ENCODE measurements at places on chromosomes 2 and 18.
A peak's percentile ranks its signal among the peaks of the same experiment; 100 is the strongest.

DNA sequence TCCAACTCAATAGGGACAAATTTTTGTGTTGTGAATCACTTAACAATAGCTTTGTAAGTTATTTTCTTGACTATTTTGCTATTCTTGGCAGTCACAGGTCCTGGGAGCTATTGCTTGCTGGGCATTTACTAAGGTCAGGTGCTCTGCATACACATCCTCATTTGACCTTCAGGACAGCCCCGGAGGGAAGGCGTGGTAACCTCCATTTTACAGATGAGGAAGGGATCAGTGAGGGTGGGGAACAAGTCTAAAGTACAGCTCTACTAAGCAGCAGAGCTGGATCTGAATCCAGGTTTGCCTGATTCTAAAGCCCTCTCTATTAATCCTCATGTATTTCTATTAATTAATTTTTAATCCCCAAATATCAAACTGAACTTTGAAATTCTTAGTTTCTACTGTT, 58.8 kb downstream of the PTPN2 start:
- DNase-seq, result no peak

- peak; percentile 55 for DNase-seq
These were observed 102.0 kb downstream of the DCDC2C start for GRCh38 chr2:3805201-3805939.

- DNase-seq, result no peak
These were observed 22.1 kb upstream of the EVA1A start for GRCh38 chr2:75582840-75583239.

- DNase-seq, result no peak
These were observed 36.1 kb downstream of the TRPM8 start for GRCh38 chr2:233953087-233953801.

- DNase-seq, result no peak
These were observed 14.8 kb downstream of the AFTPH start for GRCh38 chr2:64538764-64539433.

DNA sequence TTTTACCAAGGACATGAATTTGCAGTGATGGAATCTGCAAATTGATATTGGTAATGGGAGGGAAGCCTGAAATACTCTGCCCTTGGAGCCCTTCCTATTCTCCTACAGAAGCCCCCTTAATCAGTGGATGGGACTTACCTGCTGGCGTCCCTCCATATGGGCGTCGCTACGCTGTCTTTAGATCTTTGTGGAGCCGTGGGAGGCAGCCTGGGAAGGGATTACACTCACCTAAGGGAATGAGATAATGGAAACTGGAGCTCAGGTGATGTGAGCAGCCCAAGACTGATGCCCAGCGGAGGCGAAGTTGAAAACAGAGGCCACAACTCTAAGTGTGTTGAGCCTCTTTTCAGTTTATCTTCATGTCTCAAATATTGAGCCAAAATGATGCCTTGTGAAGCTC, 306.6 kb downstream of the MYCN start:
- no peak for DNase-seq

DNA sequence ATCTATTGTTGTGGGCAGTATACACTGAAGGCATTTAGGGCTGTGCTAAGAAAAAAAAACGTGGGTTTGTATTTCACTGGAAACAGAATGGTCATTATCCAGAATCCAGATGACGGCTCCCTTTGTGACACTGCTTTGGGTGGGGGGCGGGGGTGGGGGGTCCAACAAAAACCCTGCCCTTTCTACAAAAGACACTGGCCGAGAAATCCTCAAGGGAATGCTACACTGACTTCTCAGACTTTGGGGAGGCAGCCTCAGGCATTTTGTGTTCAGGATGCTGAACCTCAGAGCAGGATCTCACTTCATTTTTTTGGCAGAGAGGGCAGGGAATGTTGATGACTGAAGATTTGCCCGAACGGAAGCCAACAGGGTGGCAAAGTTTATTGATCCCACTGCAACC, 417.1 kb downstream of the HRH4 start:
- DNase-seq, result no peak

DNA sequence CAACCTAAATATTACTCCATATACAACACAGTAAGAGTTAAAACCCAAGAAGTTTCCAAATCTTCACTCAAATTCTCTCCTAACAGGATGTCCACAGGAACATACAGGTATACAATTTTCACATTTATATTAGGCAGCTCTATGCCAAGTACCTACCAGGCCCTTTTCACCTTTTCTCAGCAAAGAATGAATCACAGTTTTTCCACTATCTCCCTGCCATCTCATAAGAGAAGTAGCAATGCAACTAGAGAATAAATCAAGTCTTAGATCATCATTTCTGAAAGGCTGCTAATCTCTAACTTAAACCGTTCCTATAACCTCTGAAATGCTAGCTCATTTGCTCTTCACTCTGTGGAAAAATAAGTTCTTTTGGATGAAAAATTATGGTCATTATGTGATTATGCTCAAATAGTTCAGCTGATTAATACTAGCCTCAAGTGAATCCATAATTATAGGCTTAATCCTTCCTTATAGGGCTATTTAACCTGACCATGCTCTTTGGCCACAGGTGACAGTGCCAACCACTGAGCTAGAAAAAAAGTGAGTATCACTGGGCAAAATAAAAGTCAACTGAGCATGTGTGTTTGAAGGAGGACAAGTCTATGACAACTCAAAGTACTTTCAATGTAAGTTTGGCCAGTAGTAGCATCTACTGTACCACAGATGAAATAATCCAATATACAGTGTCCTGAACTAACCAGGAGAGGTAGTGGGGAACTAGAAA, 79.7 kb downstream of the COBLL1 start:
- DNase-seq, result no peak

- DNase-seq, result no peak
These were observed 1068.5 kb upstream of the CELF4 start for GRCh38 chr18:38634117-38634516.

GRCh38 chr2:39920307-39920801, 141.3 kb upstream of the THUMPD2 start:
- no peak for DNase-seq

DNA sequence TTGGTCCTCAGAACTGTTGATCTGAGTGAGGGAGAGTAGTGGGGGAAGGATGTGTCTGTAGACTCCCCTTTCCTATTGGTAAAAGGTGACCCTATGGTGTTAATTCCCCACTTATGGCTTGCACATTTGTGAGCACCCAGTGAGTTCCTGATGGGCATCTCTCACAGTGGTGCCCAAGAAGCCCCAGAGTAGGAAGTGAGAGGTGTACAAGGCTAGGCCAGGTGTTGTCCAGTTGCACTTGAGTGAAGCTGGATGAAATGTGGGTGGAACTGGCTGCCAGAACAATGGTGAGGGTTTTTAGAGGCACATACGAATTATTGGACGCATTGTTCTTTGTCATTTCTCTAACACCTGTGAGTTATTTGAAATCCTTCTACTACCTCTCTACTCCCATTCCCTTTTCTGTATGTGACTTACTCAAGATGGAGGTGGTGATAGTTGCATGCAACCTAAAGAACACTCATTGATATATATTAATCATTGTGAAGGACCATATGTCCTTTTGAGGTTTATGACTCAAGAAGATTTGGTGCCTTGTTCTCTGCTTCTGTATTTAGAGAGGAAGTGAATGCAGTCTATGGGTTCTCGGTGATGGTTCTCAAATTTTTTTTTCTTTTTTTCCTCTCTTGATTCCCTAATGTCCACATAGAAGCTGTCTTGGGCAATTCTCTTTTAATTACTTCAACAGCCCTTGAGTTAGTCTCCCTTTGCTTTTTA, 162.7 kb downstream of the FSHR start:
- no peak for DNase-seq

DNA sequence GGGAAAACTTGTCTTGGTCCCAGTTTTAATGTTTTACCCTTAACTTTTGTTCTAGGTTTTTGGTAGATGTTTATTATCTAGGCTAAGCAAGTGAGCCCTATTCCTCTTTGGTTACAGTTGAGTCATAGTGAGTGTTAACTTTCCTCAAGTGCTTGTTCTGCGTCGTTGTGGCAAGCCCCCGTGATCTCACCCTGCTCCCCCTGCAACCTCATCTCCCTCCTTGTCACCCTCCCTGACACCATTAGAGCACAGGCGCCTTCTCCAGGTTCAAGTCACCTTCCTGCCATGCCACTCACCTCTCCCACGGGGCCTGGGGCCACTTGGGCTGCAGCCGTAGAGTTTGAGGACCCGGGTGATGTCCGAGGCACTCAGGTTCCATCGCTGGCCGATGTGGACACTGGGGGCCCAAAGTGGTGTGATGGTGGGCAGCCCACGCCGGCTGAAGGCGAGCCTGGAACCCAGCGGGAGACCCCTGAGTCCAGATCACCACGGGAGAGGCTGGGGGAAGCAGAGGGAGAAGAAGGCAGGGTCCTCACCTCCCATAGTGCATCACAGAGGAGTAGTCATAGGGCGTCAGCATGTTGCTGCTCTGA, 8.7 kb downstream of the ASTL start:
- no peak for DNase-seq

GRCh38 chr18:32907311-32907585, 134.4 kb upstream of the KLHL14 start:
- no peak for DNase-seq

DNA sequence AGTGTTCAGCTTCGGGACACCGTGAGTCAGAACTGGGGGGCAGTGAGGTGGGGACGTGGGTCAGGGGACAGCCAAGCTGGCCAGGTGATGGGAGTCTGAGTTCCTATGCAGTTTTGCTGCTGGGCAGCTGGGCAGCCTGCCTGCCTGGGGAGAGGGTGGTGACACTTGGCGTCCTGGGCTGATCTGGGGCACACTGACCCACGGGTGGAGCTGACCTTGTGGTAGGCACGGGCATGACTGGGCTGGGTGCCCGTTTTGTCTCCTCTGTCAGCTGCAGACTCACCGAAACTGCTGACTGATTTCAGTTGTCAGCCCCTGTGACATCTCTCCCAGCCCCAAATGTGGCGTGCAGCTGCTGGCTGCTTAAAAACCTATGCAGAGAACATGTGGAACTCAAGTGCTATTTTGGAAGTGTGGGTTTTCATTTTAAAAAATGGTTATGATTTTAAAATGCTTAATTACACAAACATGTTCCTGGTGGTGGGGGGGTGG, 32.6 kb upstream of the E2F6 start:
- DNase-seq, result no peak

- DNase-seq, result no peak
These were observed 12.4 kb downstream of the SH2D6 start for GRCh38 chr2:85430752-85431569.

DNA sequence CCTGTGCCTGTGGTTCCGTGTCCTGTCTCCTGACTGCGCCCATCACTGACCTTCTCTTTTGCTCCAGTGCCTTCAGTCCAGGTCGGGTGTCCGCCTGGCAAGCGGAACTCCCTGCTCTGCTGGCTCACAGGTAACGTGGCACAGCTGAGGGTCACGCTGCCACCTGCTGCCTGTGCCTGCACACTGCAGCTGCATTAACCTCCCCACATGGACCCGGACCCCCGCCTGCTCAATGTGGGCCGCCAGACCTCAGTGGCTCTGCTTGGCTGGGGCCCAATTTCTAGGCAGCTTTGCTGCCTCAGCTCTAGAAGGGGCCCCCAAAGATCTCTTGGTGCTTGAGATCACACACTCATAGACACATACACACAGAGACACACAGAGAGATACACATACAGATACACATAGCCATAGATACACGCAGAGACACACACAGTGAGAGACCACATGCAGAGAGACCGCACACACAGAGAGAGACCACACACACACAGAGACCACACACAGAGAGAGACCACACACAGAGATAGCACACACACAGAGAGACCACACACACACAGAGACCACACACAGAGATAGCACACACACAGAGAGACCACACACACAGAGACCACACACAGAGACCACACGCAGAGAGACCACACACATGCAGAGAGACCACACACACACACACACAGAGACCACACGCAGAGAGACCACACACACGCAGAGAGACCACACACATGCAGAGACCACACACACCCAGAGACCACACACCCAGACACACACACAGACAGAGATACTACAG, 14.9 kb upstream of the CNNM3 start:
- DNase-seq, result peak; percentile 92

DNA sequence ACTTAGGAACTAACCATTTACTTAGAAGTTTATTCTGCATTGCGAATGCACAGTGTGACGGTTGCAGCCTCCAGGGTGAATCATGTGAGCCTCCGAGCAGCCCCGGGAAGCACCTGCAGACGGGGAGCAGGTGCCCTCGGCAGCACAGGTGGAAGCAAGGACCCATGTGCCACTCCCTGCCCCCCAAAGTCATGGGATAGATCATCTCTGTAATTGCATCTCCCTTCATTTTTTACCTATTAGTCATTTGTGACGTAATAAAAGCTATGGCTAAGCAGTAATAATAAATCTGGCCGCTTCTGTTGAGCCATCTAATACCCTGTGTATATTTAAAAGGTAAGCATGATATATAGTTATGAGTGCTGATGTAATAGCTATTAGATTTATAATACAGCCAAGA, 97.2 kb downstream of the PTGR3 start:
- no peak for DNase-seq

- no peak for DNase-seq
These were observed 208.2 kb upstream of the REV1 start for GRCh38 chr2:99697811-99698568.

- no peak for DNase-seq
These were observed 270.1 kb downstream of the C1D start for GRCh38 chr2:67792681-67793091.

GRCh38 chr18:10405816-10406663, 48.4 kb upstream of the APCDD1 start:
- no peak for DNase-seq

- DNase-seq, result no peak
These were observed 479.5 kb downstream of the ARHGAP15 start for GRCh38 chr2:143608758-143609157.

DNA sequence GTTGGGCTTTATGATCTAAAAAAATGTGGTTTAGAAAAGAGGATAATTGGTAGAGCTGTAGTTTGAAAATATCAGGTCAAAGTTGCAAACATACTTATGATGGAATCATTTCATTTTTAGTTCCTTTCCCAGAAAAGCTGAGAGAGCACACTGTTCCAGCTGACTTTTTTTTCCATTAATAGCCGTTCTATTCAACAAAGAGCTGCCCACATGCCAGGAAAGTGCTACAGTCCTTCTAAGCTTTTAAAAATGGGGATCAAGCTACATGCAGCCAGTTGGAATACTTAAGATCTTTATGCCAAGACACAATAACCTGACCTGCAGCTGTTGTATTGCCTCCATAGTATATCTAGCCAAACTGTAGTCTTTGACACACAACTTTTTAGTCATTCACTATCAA, 111.5 kb downstream of the GALNT3 start:
- no peak for DNase-seq

DNA sequence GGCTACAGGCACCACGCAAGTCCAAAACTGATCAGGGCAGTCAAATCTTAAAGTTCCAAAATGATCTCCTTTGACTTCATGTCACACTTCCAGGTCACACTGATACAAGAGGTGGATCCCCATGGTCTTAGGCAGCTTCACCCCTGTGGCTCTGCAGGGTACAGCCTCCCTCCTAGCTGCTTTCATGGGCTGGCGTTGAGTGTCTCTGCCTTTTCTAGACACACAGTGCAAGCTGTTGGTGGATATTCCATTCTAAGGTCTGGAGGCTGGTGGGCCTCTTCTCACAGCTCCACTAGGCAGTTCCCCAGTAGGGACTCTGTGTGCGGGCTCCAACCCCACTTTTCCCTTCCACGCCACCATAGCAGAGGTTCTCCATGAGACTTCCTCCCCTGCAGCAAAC, 838.2 kb upstream of the CHAC2 start:
- DNase-seq, result no peak

Measured in HuH-7 (cell line).